NCI-H446 treated with DMSO at 0.1 percent for 48 hours (cell line): ENCODE measurements at places on chromosomes 2 and 18.

DNA sequence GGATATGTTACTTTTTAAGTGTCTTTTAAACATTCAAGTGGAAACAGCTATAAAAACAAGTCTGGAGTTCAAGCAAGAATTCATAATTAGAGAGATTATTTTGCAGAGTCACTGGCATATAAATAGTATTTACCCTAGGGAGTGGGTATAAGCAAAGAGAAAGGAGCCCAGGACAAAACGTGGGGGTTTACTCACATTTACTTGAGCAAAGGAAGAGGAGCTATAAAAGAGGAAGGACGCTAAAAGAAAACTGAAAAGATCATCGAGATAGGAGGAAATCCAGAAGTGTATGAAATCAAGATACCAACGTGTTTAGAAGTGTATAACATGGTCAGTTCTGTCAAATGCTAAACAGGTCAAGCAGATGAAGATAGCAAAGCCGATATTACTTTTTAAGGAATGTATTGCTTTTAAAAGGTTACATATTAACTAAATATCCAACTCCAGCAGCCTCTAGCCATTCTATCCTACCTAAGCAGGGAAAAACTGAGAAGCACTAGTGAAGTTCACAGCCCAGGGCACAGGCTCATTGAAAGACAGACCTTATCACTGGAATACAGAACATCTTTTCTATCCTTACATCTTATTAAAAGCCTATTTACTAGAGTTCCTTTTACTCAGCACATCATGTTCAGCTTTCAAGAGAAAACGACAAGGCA is 8.6 kb downstream of the KANSL1L start:
- no peak for DNase-seq

DNA sequence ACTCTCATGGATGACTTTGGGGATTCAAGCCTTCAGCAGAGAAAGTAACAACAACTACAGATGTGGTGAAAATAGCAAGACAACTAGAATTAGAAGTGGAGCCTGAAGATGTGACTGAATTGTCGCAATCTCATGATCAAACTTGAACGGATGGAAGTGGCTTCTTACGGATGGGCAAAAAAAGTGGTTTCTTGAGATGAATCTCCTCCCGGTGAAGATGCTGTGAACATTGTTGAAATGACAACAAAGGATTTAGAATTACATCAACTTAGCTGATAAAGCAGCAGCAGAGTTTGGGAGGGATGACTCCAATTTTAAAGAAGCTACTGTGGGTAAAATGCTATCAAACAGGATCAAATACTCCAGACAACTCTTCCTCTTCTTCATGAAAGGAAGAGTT is 43.1 kb downstream of the AAK1 start:
- DNase-seq: no peak

DNA sequence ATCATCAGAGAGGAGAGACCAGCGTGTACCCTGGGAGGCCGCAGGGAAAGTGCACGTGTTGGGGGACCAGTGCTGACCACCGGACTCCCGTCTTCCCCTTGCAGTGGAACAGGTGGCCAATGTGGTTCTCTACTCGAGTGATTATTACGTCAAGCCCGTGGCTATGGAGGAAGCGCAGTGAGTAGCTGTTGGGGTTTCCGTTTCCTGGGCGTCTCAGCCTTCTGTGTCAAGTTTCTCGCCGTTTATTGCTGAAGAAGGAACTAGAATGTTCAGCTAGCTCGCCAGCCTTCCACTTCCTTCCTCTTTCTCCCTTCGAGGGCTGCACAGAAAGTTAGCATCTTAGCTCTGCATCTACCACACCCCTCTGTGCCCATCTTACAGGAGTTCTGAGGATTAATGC is 22.8 kb upstream of the DGKD start:
- DNase-seq: no peak

GRCh38 chr18:79601234-79601633 is 78.4 kb upstream of the CTDP1 start:
- DNase-seq: no peak

GRCh38 chr2:190663348-190663747 is 14.5 kb downstream of the NAB1 start:
- no peak for DNase-seq

DNA sequence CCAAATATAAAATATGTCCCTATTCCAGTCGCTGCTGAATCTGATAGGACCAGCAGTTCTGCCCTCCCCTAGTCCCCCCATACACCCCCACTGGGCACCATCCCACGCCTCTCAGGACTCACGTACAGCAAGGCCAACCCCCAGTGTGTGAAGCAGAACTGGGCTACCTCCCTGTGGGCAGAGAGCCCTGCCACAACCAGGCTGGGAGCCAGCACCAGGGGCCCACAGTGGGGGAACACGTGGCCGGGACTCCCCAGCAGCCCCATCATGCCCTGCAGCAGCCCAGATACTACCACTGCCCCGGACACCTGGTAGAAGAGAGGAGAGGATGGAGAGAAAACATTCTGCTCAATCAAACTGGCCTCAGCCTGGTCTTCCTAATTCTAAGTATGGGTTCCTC is 1.3 kb downstream of the SLC23A3 start:
- DNase-seq: no peak

DNA sequence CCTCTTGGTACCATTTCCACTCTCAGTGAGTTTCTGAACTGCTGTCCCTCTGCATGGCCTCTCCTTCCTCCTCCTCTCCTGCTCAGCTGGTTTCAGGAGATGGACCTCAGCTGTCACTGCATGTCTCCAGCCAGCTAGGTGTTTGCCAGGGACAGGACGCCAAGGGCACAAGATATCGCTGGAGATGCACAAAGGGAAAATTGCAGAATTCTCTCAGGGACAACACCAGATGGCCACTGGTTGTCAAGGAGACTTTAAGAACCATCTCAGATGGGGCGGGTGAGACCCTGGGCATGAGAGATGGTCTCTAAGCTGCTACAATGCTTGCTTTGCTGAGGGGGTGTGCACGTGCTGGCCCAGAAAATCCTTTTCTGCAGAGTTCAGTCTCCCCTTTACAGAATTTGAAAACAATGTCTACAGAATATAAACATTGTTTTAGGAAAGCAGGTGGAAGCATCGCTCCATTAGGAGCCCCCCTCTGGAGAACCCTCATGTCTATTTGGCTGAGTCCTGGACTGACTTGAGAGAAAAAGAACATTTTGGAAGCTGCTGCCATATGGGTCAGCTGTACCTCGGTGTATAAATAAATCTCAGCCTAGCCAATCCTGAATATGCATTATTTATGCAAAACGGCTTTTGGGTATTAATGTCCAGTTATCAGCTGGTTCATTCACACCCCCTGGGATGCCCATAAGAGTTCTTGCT is 57.8 kb upstream of the SPP2 start:
- no peak for DNase-seq

DNA sequence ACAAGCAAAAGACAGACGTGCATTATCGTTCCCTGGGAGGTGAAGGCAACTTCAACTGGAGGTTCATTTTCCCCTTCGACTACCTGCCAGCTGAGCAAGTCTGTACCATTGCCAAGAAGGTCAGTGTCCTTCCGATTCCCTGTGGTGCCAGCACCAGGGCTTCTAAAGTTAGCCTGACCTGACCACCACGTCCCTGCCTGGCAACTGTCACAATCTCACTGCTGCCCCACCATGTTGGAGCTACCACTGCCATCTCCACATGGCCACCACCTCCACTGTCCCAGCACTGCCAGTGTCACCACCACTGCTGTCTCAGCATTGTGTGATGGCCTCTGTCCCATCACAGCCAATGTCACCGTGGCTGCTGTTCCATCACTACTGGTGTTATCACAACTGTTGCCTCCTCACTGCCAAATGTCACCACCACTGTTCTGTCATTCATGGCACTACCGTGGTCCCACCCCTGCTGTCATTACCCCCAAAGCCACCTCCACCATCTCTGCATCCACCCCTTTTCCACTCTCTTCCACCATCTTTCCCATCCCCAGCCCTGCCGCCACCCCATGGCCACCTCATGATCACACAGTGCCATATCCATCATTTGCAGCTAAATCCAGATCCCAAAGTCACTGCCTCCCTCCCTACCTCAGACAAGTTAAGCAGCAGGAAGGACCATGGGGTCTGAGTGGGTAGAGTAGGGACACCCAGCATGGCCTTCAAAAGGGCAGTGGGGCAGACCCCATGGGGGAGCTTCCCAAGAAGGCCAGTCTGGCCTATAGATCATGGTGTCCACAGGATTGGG is 216.5 kb downstream of the DYSF start:
- DNase-seq: no peak

DNA sequence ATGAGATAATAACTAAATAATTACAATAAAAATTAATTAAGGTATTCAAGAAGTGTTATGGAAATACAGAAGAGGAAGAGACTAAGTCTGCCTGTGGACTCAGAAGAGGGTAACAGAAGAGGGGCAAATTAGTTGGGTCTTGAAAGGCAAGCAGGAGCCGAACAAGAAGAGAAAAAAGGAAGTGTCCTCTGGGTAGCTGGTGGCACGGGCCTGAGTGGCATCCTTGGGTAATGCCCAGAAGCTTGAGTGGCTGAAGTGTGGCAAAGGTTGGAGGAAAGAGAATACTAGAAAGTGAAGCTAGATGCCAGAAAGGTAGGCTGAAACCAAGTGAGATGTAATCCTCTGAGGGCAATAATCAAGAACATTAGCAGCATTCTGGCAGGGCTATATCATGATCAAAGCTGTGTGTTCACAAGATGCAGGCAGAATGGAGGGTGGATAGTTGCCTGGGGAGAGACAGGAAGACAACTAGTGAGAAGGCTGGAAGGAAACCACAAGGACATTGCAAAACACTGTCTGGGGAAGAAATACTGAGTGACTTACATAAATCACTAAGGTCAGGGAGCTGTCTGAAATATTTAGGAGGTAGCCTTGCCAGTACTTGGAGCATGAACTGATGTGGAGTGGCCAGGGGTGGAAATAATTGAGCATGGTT is 16.2 kb downstream of the DOCK10 start:
- no peak for DNase-seq

DNA sequence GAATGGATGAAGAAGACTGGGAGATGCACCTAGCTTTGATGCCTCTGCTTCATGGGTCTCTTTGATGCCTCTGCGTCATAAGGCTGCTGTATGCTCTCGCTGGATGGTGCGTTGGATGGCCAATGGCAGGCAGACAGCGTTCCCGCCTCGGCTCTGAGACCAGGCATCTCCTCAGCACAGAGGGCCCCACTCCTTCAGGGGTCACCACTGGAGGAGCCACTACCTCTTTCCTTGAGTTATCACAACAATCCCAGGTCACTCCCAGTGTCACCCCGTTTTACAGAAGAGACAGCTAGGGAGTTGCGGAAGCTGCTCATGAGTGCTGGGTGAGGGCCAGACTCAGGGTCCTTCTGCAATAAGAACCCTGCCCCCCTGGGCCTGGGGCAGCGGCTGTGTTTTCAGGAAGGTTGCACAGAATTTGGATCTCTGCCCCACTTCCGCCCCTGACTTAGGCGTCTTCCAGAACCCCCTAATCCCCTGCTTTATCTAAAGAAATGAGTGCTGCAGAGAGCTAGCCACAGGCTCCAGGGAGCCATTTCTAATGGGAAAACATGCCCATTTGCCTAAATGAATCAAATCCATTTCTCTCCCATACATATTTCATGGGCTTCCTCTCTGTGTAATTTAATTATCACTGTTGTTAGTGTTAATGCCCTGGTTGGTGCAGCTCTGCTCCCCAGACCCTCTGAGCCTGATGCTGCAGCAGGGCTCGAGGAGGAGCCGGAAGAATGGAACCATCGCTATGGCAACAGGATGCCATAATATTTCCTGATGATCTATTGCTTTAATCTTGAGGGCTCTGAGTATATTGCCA is 131.8 kb upstream of the HS6ST1 start:
- DNase-seq: no peak

DNA sequence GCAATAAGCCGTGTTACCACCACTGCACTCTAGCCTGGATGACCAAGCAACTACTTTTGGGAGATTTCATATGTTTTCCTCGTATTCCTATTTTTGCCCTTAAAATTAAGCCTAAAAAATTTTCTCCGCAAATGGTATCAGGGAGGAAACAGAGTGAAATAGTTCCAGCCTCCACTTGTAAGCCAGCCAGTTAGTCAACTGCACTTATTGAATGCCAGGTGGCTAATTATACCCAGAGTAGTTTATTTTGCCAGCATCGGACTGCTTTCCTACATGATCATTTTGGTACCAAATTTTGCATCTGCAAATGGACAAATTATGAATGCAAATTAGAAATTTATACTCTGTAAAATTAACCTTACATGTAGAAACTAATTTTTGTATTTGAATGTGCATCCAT is 90.2 kb upstream of the ARHGAP28 start:
- no peak for DNase-seq

DNA sequence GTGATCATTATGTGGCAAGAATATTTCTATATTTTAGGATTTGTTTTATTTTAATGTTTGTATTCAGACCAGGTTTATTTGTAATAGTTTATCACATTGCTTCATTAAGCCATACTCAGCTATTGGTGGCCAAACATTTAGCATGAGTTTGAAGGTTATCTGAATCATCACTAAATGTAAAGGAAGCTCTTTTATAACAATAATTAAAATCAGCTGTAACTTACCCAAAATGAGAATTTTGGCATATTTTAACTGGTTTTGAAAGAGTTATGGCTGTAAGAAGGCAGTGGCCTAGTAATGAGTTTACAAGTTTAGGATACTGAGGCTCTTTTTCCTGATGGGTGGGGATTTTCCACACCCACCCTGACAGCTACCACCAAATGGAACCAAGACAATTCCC is 177.8 kb downstream of the EN1 start:
- DNase-seq: no peak

GRCh38 chr18:78268226-78268988 is 711.2 kb upstream of the SALL3 start:
- DNase-seq: no peak

GRCh38 chr18:77366720-77367641 is 117.3 kb downstream of the GALR1 start:
- DNase-seq: peak; percentile 69

DNA sequence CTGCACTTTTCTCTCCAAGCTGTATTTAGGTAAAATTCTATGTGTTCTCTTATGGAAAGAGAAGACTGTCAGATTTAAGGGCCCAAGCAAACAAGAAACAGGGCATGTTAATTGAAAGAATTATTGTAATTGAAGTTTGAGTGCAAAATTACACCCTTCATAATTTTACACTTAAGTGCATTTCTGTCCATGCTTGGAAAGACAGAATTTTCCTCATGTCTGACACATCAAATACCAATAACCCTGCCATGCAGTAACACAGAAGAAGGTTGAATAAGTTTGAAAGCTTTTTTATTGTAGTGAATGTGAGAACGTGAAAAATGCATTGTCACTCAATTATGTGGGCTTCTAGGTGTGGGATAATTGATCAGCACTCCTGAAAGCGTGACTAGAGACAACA is 52.9 kb upstream of the PARD3B start:
- no peak for DNase-seq

DNA sequence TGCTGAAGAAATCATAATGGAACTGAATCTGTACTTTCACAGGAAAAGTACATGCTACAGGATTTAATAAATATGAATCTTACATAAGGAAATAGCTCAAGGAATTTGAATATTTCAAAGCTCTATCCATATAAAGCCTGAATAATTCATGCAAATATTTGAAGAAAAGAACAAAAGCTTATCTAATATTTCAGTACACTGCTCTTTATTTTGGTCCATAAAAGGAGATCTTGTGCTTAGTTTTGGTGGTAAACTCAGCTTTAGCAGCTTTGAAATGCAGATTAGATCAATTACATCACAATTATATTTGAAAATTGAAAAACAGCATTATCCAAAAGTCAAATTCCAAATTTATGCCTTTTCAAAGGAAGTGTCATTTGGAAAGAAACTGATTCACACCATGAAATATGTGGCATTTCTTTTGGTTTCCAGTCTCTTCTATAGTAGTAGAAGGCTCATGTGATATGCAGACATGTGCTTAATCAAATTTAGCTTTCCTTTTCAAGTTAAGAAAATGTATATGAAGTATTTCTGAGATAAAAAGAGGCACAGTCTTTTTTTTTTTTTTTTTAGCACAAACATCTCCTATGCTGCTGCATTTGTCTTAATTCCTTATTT is 42.1 kb upstream of the MAP4K3 start:
- DNase-seq: no peak

GRCh38 chr2:134375935-134376334 is 122.1 kb downstream of the MGAT5 start:
- peak; percentile 36 for DNase-seq
